ENCODE measurements at places on chromosomes 6 and 20.

DNA sequence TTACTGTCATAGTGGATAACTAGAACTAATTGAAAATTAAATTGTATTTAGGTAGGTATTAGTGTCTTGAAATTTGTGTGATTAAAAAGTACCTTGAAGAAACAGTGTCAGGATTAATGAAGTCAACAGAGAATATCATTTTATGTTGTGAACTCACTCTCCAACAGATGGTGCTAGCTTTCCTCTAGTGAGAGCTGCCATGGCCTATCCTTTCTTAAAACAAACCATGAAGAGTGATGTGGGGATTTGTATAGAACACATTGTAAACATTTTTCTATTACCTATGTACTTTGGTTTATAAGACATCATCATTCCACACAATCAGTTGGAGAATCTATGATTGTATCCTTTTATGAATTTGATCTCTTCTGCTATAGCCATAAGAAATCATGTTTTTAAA lies 4.8 kb upstream of the SRSF12 start:
- no peak for DNase-seq

- no peak for DNase-seq
Measured at GRCh38 chr6:134683783-134684422, 266.0 kb downstream of the ALDH8A1 start.

- DNase-seq, result no peak
Measured at GRCh38 chr20:59371431-59371830, 71.0 kb downstream of the EDN3 start.

DNA sequence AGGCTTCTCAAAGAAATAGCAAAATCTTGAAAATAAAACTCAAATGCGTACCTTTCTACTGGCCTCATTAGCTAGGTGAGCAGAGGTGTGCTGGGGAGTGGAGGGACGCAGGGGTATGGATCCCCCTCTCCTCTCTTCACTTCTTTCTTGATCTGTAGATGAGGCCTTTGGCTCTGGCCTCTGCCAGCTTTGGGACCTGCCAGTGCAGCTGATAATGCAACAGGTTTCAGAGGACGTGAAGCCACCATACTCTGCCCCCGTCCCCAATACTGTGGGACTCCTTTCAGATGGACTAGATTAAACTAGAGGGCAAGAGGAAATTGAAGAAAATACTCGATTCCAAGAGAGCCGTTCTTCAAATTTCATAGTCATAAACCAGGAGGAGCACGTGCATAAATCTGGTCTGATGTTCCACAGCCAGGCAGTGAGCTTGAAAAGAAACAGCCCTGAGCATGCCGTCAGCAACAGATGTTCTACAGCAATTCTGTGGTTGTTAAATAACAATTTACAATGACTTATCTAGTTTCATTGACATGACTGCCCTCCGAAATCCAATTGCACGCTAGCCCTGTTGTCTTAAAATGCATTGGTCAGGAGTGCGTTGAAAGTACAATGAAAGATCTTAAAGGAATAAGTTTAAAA lies 245.3 kb upstream of the FOXQ1 start:
- no peak for DNase-seq

DNA sequence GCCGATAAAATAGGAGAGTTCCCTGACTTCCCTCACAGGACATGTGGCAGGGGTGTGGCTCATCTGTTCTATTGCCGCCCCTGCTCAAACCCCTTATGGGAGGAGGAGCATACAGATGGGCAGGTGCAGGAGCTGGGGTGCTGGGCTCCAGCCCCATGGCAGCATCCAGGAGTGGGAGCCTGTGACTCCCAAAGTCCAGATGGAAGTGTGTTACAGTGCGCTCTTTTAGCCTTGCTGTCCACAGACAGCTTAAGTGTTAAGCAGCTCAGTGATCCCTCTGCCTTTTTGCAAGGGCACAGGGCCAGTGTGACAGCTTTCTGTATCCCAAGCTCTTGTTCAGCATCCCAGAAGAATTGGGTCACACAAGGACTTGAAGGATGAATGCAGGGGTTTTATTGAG lies 212.3 kb upstream of the MYLIP start:
- DNase-seq, result no peak

DNA sequence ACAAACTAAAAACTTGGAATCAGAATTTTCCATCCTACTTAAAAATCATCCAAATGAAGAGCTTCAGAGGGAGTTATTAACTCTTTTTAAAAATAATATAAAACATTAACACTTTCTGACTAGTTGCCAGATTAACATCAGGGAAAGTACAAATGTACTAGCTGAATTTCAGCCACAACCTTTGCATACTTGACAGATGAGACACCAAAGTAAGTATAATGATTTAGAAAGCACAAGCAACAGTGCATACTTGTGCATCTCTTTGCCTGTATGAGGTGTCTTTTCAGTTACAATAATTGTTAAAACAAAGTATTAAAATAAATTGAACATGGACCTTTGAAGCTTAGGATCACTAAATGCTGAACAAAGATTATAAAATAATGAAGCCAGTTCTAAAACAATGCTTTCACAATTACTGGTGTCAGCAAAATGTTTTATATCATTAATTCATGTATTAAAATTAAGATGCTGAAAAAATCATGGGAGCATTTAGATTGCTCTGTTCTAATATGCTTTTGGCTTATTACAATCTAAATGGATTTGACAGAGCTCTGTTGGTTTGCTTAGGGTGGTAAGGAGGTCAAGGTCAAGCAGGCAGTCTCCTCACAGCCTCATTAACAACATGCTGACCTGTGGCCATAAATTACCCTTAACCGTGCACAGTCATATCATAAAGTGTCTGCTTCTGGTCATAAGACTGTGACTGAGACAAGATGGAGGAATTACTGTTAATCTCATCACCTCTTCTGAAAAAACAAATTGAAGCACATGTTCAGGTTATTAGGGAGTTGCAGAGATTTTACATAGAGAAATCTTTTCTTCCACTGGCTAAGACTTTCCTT lies 15.1 kb downstream of the RNF217 start:
- DNase-seq, result no peak

GRCh38 chr6:72784581-72784980 lies 162.7 kb downstream of the KCNQ5 start:
- DNase-seq, result no peak

DNA sequence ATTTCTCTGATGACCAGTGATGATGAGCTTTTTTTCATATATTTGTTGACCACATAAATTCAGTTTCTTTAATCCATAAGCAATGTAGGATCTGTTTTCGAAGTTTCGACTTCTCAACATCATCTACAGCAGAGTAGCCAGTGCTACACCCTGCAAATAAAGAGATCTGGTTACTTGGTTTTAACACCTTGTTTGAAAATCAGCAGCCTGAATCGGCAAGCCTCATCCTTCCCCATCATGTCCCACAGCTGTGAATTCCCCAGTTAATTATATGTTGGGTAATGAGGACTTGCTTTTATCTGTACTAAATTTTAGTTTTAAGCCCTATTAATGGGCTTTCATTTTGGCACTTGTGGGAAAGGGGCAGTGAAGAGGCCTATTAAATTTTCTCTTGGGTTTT lies 80.6 kb downstream of the BMP2 start:
- DNase-seq, result no peak

DNA sequence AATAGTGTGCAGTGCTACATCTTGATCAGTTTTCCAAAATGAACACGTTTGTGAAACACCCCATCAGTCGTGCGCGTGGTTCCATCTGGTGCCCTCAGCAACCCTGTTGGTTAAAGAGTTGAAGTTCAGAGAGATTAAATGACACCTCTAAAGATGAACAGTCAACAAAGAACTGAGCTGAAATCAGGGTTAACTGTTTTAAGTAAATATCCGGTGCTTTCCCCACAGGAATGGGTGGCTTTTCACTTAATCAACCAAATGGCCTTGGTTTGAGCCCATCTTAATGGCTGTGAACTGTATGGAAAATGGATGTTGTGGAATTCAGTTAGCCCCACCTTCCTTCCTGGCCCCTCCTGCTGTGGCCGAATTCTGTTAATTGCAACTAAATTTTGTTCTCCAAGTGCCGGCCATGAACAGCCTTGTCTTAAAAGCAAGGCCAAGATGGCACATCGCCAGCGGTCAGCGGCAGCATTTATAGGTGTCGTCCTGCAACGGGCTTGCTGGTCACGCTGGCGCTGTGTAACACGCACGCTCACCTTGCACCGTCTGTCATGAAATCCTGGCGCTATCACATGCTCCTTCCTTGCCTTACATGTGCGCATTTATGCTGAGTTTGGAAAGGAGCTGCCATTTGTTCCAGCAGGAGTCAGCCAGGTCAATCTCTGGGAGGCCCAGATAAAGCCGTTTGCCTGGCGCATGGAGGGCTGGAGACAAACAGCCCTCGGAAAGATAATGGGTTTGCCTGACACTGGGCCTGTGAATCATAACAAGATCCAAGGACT lies 164.5 kb downstream of the ERMARD start:
- DNase-seq, result no peak

- no peak for DNase-seq
Measured at GRCh38 chr6:107673076-107673494, 151.0 kb downstream of the SCML4 start.

DNA sequence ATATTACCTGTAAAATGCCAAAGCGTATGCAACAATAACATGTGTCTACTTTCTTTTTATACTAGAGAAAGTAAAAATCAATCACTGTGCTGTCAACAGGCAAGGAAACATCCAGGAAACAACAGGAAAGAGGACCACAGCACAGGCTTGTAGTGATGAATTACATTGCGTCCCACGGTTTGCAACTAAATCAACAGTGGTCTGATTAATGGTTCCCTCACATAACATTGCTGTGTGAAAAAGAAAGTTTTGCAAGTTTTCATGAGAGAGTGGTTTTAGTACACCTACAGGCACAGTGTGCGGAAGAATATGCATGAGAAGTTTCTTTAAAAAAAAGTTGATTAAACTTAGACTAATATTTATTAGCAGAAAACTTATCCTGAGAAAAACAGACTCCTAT lies 329.5 kb upstream of the HSF2 start:
- no peak for DNase-seq

- no peak for DNase-seq
Measured at GRCh38 chr6:38739532-38739931, 24.4 kb downstream of the DNAH8 start.

- DNase-seq, result no peak
Measured at GRCh38 chr20:58246346-58246745, 17.9 kb upstream of the ANKRD60 start.

DNA sequence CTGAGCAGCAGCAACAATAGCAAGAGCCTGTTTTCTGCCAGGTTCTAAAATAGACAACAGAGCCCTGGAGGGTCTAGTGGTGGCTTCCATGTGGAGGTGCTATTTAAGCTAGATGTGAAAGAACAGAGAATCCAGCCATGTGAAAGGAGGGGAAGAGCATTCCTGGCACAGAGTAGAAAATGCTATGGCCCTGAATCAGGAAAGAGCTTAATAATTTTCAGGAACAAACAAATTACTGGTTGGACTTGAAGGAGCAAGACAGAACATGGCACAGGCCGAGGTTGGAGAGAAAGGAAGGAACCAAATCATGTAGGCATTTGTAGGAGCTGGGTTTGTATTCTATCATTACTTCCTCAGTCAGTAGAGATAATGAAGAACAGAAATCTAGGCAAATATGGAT lies 98.3 kb downstream of the AIG1 start:
- DNase-seq, result no peak

DNA sequence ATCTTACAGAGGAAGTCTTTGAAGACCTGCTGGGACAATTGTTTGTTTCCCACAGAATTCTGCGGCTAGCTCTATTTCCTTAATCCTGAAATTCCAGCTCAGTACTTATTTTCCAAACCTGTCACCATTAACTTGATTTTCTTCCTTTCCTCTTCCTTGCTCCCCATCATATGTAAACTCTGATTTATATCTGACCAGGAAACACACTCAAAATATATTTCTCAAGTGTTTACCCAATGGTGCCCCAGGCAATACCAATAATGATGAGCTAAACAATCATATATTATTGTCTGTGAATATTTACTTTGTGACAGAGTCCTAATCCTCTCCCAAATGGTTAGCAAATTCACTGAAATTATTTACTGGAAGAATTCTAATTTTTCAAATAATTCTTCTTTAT lies 597.3 kb downstream of the PKHD1 start:
- DNase-seq, result no peak

DNA sequence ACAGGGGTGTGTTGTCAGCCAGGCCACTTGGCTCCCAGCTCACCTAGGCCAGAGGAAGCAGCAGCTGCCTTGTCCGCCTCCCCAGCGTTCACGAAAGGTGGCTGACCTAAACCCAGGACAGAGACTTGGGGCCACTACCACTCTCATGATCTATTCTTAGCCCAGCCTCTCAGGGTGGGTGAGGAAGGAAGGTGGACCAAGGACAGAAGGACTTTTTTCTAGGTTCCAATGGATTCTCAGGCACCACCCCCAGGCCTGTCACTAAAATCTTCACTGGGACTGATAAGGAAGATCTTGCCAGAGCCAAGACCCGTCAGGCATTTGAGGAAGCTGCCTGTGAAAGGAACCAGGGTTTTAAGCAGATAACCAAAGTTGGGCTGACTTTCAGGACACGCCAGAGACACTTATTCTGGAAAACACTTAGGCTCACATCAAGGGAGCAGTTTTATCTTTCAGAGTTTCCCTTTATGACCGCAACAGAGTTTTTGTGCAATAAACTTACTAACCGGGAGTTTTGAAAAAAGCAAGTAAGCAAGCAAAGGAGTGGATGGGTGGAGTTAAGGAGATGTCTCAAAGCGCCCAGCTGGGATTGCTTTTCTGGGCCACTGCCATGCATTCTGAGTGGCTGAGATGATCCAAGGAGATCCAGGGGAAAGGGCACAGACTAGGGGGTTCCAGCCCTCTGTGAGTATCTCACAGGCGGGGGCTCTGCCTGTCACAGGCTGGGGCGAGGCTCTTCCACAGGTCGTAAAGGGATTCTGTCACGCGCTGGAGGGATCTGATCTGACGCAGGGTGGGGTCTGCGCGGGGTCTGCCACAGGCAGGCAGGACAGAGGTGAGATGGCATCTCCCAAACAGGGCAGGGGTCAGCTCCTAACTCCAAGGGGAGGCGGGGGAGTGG lies 989 bp downstream of the FITM2 start:
- DNase-seq, result peak; percentile 51

DNA sequence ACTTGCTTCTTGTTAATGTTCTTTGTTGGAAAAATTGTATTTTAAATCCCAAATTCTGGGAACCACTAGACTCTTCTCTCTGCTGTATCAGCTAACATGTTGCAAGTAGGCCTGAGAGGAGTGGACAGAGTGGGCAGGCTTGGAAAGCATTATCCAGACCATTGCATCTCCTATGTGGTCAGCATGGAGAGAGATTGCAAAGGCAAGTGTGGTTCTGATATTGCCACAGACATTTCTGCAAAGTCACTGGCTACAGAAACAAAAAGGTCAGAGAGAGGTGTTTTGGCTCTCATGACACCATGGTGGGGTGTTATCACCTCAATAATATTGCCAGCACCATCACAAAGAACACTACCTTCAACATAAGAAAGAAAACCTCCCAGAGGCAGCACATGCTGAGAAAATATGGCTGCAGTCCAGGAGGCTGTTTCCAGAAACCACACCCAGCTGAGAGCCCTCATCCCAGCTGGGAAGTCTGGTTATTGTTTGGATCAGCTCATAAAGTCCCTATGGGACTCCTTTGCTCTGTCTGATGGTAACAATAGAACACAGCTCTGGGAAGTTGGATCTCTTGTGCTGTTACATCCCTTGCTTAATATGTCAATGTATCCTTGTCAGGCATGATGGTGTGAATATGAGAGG lies 78.2 kb upstream of the TBX18 start:
- no peak for DNase-seq

GRCh38 chr6:24545691-24546090 lies 50.9 kb downstream of the ALDH5A1 start:
- no peak for DNase-seq

- DNase-seq, result no peak
Measured at GRCh38 chr6:131212024-131212423, 76.8 kb downstream of the AKAP7 start.

- no peak for DNase-seq
Measured at GRCh38 chr6:17679726-17680125, 27.0 kb downstream of the NUP153 start.

Data from nucleus accumbens (tissue), 56 donors.